ENCODE measurements at places on chromosomes 4 and X. TPM values are rescaled to one million over a fixed set of nuclear protein-coding genes. Genes with fewer than 3 reads are reported as not detected.
A peak's percentile ranks its signal among the peaks of the same experiment; 100 is the strongest.

- no peaks in the 10 kb centered on the region for H3K27me3 ChIP-seq
- H3K36me3 ChIP-seq: peaks cover 12% of the 10 kb centered on the region
- peaks cover 21% of the 10 kb centered on the region for H3K4me1 ChIP-seq
Measured at GRCh38 chr4:120838784-120839183, 83.7 kb downstream of the PRDM5 start.

Gene TCEAL4
- 90.6 TPM for total RNA-seq

- H3K4me3 ChIP-seq: peak overlapping the region; percentile 13
- H3K27ac ChIP-seq: no peak overlapping the region
- no peak for DNase-seq
- H3K4me1 ChIP-seq: no peaks in the 10 kb centered on the region
- H3K27me3 ChIP-seq: no peaks in the 10 kb centered on the region
Measured at GRCh38 chrX:105533951-105534350, 288.4 kb upstream of the NRK start.

GRCh38 chr4:79087071-79087470 is 147.8 kb upstream of the PAQR3 start:
- H3K4me1 ChIP-seq: no peaks in the 10 kb centered on the region
- no peak for DNase-seq
- no peaks in the 10 kb centered on the region for H3K27me3 ChIP-seq
- H3K27ac ChIP-seq: no peak overlapping the region
- H3K36me3 ChIP-seq: no peaks in the 10 kb centered on the region

Measured in HFFc6 (cell line).